Putamen (tissue), 1 donor: ENCODE measurements at places on chromosomes 1 and 21.

DNA sequence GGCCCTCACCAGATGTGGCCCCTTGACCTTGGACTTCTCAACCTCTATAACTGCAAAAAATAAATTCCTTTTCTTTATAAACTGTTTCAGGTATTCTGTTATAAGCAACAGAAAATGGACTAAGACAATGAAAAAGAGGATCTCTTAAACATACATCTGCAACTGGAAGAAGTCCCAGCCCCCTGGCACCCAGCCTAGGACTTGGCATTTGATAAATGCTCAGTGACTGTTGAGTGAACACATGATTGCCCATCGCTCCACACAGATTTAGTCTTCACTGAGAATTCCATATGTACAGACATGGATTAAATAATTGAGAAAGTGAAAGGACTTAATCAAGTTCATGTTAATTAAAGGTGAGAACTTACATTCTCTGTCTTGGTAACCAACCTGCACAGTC lies 344.9 kb upstream of the RUNX1 start:
- DNase-seq: no peak

GRCh38 chr1:110597966-110598365 lies 8.2 kb downstream of the KCNA2 start:
- DNase-seq: no peak

DNA sequence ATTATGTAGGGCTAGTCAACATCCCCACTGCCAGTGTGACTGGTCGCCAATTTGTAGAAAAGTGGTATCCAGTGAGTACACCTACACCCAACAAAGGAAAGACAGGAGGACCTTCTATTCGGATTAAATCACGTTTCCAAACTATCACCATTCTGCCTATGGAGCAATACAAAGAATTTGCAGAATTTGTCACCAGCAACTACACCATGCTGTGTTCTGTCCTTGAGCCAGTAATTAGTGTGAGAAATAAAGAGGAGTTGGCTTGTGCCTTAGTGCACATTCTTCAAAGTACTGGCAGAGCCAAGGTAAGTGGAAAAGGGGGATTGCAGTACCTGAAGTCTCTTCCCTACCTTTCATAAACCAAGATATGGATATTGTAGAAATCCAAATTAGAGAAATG lies 53.8 kb downstream of the CLEC20A start:
- DNase-seq: no peak

GRCh38 chr1:198638894-198639635 lies at the start of gene PTPRC:
TSS of gene PTPRC (plus strand) at chr1:198639040. CDS start at chr1:198639269, 229 bp downstream.
- DNase-seq: peak; percentile 18

DNA sequence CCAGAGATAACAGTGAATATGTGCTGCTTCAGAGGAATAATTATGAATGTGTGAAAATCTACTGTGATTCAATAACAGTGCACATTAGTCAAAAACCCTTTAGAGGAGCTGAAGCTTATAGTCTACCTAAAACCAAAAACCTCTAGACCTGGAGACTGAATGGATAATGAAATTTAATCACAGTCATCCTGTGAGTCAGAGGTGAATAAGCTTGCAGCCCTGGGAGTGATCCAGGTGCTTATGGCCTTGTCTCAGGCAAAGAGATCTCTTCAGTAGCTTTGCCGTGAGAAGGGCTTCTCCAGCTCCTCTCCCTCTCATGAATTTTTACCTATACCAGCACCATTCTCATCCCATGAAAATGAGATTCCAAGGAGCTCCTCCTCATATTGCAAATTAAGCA lies 81.3 kb upstream of the RGS4 start:
- DNase-seq: no peak

GRCh38 chr1:47725511-47725991 lies 271.6 kb downstream of the TRABD2B start:
- no peak for DNase-seq

- no peak for DNase-seq
These were observed 85.0 kb downstream of the PRDM2 start for GRCh38 chr1:13784971-13785370.

DNA sequence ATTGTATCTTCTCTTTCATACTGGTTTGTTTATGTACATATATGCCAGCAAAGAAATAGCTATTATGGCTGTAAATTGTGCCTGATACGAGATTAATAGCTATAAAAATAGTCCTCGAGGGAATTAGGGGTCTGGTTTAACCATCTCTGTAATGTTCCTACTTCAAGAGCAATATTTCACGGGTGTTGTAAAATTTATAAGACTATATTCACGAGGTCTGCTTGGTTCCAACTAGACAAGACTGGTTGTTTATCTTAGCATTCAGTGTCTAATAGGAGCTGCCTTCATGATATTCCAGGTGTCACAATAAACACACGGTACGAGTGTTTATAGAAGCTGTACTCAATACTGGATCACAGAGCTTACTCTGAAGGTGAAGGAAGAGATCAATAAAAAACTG lies 389.9 kb downstream of the SIPA1L2 start:
- no peak for DNase-seq

GRCh38 chr1:31657020-31657804 lies 12.5 kb upstream of the PEF1 start:
- DNase-seq: no peak

GRCh38 chr1:181018901-181019681 lies 3.6 kb downstream of the STX6 start:
- no peak for DNase-seq

DNA sequence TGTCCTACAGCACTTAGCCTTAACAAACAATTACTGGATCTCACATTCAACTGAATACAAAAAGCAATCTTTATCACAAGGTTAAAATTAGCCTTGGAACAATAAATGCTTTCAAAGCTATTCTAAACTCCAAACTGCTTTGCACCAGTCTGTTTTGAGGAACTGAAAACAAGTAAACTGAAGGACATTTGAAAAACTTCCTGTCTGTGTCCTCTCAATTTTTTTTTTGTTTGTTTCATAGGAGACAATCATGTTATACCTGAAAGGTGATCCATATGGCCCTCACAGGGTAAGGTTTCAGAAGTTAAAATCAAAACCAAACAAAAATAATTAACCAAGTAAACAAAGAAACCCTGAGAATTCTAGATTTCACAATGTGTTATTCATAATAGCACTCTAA lies 459.1 kb downstream of the DPYD start:
- peak; percentile 18 for DNase-seq

DNA sequence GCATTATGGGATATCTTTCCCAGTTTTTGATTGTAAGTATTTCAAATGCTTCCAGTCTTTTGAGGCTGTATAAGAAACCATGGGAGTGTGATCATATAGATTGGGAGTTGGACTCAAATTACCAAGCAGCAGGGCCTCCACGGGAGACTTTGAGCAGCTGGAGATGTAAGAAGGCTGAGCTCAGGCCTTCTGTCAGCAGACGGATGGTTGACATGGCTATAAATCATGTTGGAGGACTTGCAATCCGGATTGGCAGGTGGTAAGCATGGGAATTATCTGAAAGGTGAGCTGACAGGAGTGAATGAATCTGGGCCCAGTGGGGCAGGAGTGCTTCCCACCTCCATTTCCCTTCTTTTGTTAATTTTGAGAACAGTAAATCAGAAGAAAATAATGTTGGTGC lies 83.2 kb upstream of the PPM1J start:
- no peak for DNase-seq

DNA sequence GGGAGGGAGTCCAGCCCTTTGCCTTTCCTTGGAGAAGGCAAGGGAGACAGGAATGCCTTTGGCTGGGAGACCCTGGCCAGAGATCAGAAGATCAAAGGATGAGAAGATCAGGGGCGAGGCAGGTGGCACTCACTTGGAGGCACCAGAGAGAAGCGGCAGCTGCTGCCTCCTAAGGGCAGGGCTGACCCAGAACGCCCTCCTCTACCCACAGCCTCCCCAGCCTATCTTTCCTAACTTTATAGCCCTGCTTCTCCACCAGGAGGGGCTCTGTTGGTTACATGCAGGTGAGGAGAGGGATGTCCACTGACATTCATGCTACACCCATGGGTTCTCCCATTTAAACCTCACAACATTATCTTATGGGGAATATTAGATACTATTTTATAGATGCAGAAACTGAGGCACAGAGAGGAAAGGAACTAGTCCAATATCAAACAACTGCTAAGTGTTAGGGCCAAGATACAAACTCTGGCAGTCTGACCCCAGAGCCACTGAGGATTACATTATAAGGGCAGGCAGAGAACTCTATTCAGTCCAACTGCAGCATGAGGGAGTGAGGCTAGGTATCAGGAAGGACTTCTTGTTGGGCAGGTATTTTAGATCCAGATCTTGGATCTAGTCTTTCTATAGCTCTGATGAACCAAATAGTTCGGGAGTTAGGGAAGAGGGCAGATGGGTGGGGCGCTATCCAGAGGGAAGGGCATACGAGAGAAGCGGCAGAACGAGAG lies 19.9 kb downstream of the LGR6 start:
- no peak for DNase-seq

- DNase-seq: no peak
These were observed 45.5 kb downstream of the TNFSF4 start for GRCh38 chr1:173161510-173162221.

- DNase-seq: no peak
These were observed 1.8 kb downstream of the NCMAP start for GRCh38 chr1:24557711-24558131.

DNA sequence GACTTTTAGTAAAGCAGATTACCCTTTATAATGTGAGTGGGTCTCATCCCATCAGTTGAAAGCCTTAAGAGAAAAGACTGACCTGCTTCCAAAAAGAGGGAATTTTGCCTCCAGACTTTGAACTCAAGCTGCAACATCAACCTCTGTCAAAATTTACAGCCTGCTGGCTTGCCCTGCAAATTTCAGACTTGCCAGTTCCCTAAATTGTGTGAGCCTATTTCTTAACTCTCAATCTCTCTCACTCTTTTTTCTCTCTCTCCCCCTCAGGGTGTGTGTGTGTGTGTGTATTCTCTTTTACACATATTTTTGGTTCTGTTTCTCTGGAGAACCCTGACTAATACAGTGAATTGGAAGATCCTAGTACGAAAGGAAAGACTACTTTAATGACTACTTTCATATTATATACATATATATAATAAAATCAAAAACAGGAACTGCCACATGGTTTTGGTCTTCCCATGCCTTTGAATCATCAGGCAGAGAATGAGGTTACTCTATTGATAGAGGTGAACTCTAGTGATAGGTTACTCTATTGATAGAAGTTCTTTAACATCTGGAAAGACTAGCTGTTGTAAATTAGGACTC lies 6.4 kb downstream of the OR2C3 start:
- no peak for DNase-seq
